ENCODE measurements at places on chromosomes 6 and 20. TPM values are rescaled to one million over a fixed set of nuclear protein-coding genes. Genes with fewer than 3 reads are reported as not detected.

OR2B2 gene
- not detected for total RNA-seq

STMND1 gene
- not detected for total RNA-seq

ULBP1 gene
- total RNA-seq: 0.03 TPM

SLC22A2 gene
- total RNA-seq: not detected

SHLD1 gene
- total RNA-seq: 2.6 TPM

KCNQ5 gene
- 0.38 TPM for total RNA-seq

OPRM1 gene
- not detected for total RNA-seq

CLVS2 gene
- total RNA-seq: not detected

SLC24A3 gene
- not detected for total RNA-seq

SLC35F1 gene
- 0.05 TPM for total RNA-seq

HTR1E gene
- total RNA-seq: not detected

PSORS1C2 gene
- total RNA-seq: not detected

SSTR4 gene
- total RNA-seq: not detected

MAPK13 gene
- not detected for total RNA-seq

SRSF12 gene
- total RNA-seq: 2.8 TPM

COL9A3 gene
- total RNA-seq: not detected

MAS1 gene
- total RNA-seq: not detected

NRN1 gene
- total RNA-seq: 20.6 TPM

MARCKS gene
- total RNA-seq: 148 TPM

ARFGEF3 gene
- not detected for total RNA-seq

SYTL3 gene
- total RNA-seq: 17.5 TPM

C20orf202 gene
- not detected for total RNA-seq

SLC17A1 gene
- total RNA-seq: not detected

TFAP2B gene
- not detected for total RNA-seq

CTSZ gene
- total RNA-seq: 168 TPM

EPB41L1 gene
- 3.5 TPM for total RNA-seq

PEDS1 gene
- total RNA-seq: 43.5 TPM

RSPH9 gene
- total RNA-seq: not detected

Measured in SJSA1 (cell line).